ENCODE measurements at places on chromosomes 13 and 19. TPM values are rescaled to one million over a fixed set of nuclear protein-coding genes. Genes with fewer than 3 reads are reported as not detected.

The UPK1A gene
- 1.6 TPM for total RNA-seq

The WDR83 gene
- total RNA-seq: 21.8 TPM

GRCh38 chr13:53042877-53043276 is 14.3 kb downstream of the OLFM4 start:
- no peaks in the 10 kb centered on the region for H3K36me3 ChIP-seq
- no peak overlapping the region for H3K4me3 ChIP-seq
- H3K27me3 ChIP-seq: no peaks in the 10 kb centered on the region

The ZNF208 gene
- total RNA-seq: not detected

GRCh38 chr13:86992251-86992650 is 678.9 kb upstream of the SLITRK5 start:
- no peaks in the 10 kb centered on the region for H3K27me3 ChIP-seq
- no peak overlapping the region for H3K27ac ChIP-seq
- no peak overlapping the region for H3K4me3 ChIP-seq
- peaks cover 7% of the 10 kb centered on the region for H3K4me1 ChIP-seq
- no peaks in the 10 kb centered on the region for H3K36me3 ChIP-seq
- no peak for DNase-seq

GRCh38 chr13:110136660-110137585 is 170.0 kb downstream of the COL4A1 start:
- no peaks in the 10 kb centered on the region for H3K36me3 ChIP-seq
- H3K4me1 ChIP-seq: peaks cover 54% of the 10 kb centered on the region
- no peak for DNase-seq
- H3K27me3 ChIP-seq: peaks cover 33% of the 10 kb centered on the region

GRCh38 chr19:41997121-41997850 is 3.3 kb upstream of the ATP1A3 start:
- peaks cover 72% of the 10 kb centered on the region for H3K27me3 ChIP-seq
- H3K4me1 ChIP-seq: peaks cover 29% of the 10 kb centered on the region
- H3K4me3 ChIP-seq: peak overlapping the region; percentile 72
- peak; percentile 81 for DNase-seq
- peaks cover 12% of the 10 kb centered on the region for H3K36me3 ChIP-seq

DNA sequence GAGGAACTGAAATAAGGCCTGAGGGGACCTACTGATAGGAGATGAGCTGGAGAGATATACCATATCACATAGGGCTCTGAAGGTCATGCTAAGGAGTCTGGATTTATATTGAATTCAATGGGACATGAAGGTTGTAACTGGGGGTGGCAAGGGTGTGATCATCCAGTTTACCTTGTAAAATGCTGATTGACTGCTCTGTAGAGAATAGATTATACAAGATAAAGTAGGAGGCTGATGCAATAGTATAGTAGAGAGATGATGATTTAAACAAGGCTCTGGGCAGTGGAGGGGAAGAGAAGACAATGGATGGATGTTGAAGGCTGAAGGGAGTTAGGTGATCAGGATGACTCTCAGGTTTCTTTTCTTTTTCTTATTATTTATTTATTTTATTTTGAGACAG is 18.0 kb upstream of the PAN3 start:
- no peak overlapping the region for H3K4me3 ChIP-seq
- no peak for DNase-seq
- H3K27me3 ChIP-seq: no peaks in the 10 kb centered on the region

DNA sequence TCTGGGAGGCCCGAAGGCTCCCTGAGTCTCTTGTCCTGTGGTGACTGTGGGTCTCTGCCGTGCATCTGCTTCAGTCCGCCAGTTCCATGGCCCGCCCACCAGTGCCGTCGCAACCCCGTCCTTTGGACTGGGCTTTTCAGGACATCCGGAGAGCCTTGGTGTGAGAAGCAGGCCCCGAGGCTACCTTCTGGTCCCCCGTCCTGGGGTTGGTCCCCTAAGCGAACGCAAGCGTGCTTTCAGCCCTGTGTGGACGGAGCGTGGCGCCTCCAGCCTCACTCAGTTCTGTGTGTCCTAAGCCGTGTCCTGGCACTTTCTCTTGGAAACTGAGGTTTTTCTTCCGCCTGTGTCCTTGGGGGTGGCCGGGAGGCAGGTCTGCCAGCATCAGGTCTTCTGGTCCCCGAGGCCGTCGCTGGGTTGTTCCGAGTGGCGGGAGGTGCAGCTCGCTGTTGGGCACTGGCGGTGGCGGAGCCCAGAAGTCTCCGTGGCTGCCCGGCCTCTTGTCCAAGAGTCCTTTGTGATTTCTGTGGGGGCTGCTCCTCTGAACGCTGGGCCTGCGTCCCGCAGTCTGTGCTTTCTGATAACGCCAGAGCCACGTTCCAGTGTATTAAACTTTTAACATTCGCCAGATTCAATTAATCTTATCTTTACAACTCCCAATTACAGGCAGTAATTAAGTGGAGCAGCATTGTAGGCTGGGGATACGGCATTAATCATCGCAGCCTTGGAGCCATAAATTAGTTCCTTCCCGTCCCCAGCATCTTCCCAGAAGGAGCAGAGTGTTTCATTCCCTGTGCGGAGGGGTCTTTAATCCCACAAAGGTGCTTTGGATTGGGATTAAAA is 99.5 kb downstream of the KDM4B start:
- peaks cover 4% of the 10 kb centered on the region for H3K36me3 ChIP-seq
- H3K4me3 ChIP-seq: no peak overlapping the region
- peaks cover 21% of the 10 kb centered on the region for H3K4me1 ChIP-seq
- H3K27me3 ChIP-seq: no peaks in the 10 kb centered on the region

- H3K27me3 ChIP-seq: no peaks in the 10 kb centered on the region
- H3K36me3 ChIP-seq: no peaks in the 10 kb centered on the region
- no peak overlapping the region for H3K27ac ChIP-seq
- H3K4me3 ChIP-seq: no peak overlapping the region
- no peak for DNase-seq
Observed at GRCh38 chr13:102227741-102228140, 174.1 kb downstream of the FGF14 start.

The SLITRK5 gene
- 3.7 TPM for total RNA-seq

DNA sequence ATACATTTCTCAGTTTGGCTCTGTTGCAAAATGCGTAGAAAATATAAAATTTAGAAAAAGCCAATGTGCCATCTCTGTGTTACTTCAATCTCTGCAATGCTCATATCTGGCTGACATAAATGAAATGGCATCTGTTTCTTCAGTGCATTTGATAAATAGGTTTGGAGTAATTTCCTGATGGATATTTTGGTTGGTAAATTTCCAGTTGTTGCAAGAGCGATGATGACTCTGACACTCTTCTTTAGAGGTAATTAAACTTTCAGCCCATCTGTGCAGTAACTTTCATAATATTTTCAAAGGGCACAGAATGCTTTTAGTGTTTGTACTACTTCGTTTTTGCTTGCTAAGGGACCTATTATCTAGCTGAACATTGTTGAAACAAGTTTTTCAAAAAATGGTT is 1286.4 kb downstream of the PCDH9 start:
- DNase-seq: no peak
- no peaks in the 10 kb centered on the region for H3K36me3 ChIP-seq
- no peaks in the 10 kb centered on the region for H3K4me1 ChIP-seq
- H3K4me3 ChIP-seq: no peak overlapping the region
- no peaks in the 10 kb centered on the region for H3K27me3 ChIP-seq

DNA sequence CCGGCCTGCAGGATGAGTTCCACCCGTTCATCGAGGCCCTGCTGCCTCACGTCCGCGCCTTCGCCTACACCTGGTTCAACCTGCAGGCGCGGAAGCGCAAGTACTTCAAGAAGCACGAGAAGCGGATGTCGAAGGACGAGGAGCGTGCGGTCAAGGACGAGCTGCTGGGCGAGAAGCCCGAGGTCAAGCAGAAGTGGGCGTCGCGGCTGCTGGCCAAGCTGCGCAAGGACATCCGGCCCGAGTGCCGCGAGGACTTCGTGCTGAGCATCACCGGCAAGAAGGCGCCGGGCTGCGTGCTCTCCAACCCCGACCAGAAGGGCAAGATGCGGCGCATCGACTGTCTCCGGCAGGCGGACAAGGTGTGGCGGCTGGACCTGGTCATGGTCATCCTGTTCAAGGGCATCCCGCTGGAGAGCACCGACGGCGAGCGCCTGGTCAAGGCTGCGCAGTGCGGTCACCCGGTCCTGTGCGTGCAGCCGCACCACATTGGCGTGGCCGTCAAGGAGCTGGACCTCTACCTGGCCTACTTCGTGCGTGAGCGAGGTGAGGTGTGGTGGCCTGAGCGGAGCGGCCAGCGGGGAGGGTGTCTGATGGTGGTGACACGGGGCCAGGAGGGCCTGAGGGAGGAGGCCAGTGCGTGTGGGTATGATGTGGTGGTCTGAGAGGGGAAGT is 15.5 kb downstream of the NFIC start:
- H3K4me1 ChIP-seq: peaks cover 6% of the 10 kb centered on the region
- H3K27me3 ChIP-seq: peaks cover 2% of the 10 kb centered on the region
- no peak overlapping the region for H3K27ac ChIP-seq
- no peaks in the 10 kb centered on the region for H3K36me3 ChIP-seq

DNA sequence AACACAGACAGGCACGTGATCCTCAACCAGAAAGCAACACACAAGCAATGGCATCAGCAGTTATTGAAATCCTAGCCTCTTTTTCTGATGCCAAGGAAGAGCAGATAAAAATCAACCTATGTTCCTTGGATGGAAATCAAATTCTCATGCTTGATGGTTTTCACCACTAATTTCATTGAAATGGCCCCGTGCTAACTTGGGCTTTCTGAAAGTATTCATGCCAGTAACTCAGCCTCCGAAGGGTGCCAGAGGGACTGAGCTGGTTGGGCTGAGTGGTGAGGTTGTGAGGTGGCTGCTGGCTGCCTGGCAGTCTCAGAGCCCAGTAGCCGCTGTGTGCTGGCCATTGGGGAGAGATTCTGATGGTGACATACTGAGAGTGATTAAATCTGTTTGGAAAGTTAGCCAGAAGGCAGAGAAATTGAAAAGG is 309.3 kb downstream of the DCT start:
- no peak overlapping the region for H3K4me3 ChIP-seq
- peaks cover 33% of the 10 kb centered on the region for H3K4me1 ChIP-seq
- H3K27me3 ChIP-seq: no peaks in the 10 kb centered on the region
- no peaks in the 10 kb centered on the region for H3K36me3 ChIP-seq

The CYP4F2 gene
- 1.2 TPM for total RNA-seq

- peaks cover 76% of the 10 kb centered on the region for H3K4me1 ChIP-seq
- no peaks in the 10 kb centered on the region for H3K27me3 ChIP-seq
- no peak for DNase-seq
- H3K4me3 ChIP-seq: peak overlapping the region; percentile 5
- no peaks in the 10 kb centered on the region for H3K36me3 ChIP-seq
Observed at GRCh38 chr13:51590971-51591627, 6.8 kb downstream of the WDFY2 start.

The CILP2 gene
- 10.6 TPM for total RNA-seq

The ZNF844 gene
- total RNA-seq: 10.5 TPM

The FCAR gene
- total RNA-seq: 0.39 TPM

The SIGLEC10 gene
- 0.44 TPM for total RNA-seq

The POSTN gene
- total RNA-seq: 0.76 TPM

DNA sequence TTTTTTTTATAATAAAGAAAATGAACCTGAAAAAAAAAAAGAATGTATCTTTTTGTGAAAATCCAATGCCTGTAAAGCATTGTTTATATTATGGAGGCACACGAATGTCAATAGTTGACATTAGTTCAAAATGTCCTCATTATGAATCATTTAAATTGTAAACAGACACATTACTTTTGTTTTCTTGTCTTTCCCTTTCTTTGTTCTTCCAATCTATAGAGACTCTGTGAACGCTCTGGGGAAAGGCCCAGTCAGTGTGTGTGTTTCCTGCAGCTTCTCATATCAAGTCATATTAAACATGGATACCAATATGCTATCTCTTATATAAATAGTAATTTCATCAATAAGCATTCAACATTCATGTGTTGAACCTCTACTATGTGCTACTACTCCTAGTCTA is 193.1 kb downstream of the KCTD12 start:
- no peaks in the 10 kb centered on the region for H3K27me3 ChIP-seq
- DNase-seq: no peak
- no peak overlapping the region for H3K27ac ChIP-seq
- H3K4me3 ChIP-seq: no peak overlapping the region

GRCh38 chr13:110633776-110634175 is 18.4 kb downstream of the NAXD start:
- H3K36me3 ChIP-seq: peaks cover 59% of the 10 kb centered on the region
- no peak overlapping the region for H3K4me3 ChIP-seq
- no peak overlapping the region for H3K27ac ChIP-seq
- H3K4me1 ChIP-seq: no peaks in the 10 kb centered on the region
- no peaks in the 10 kb centered on the region for H3K27me3 ChIP-seq
- no peak for DNase-seq

The METTL21C gene
- total RNA-seq: not detected

DNA sequence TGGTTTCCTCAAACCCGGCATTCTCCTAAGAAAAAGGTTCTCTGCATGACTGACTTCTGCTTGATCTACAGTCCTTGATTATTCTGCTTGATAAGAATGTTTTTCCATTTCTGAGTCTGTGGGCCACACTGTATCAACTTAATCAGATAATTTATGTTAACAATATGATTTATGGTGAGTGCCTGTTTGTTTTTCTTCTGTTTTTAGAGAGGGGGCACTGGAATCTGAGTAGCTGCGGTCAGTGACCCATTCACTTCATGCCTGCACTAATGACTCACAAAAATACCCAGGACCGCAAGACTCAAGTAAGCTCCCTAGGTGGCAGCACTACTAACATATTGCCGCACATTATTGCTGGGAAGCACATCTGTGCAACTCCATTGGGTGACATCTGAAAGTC is 542.3 kb upstream of the ATXN8OS start:
- H3K36me3 ChIP-seq: no peaks in the 10 kb centered on the region
- no peak overlapping the region for H3K4me3 ChIP-seq
- no peaks in the 10 kb centered on the region for H3K4me1 ChIP-seq
- H3K27me3 ChIP-seq: no peaks in the 10 kb centered on the region
- no peak overlapping the region for H3K27ac ChIP-seq

The PSG11 gene
- total RNA-seq: not detected

- DNase-seq: no peak
- no peak overlapping the region for H3K4me3 ChIP-seq
- no peaks in the 10 kb centered on the region for H3K36me3 ChIP-seq
- H3K4me1 ChIP-seq: no peaks in the 10 kb centered on the region
- no peaks in the 10 kb centered on the region for H3K27me3 ChIP-seq
Observed at GRCh38 chr13:106594980-106595379, 27.0 kb upstream of the ARGLU1 start.

The DCT gene
- not detected for total RNA-seq

GRCh38 chr19:49807058-49807903 is 5.8 kb downstream of the FUZ start:
- H3K27ac ChIP-seq: no peak overlapping the region
- peaks cover 15% of the 10 kb centered on the region for H3K36me3 ChIP-seq
- no peak for DNase-seq
- H3K4me3 ChIP-seq: no peak overlapping the region
- peaks cover 5% of the 10 kb centered on the region for H3K27me3 ChIP-seq

The ZNF264 gene
- total RNA-seq: 27.0 TPM

GRCh38 chr19:35098413-35099049 is 17.1 kb upstream of the FXYD3 start:
- H3K36me3 ChIP-seq: no peaks in the 10 kb centered on the region
- peaks cover 10% of the 10 kb centered on the region for H3K4me1 ChIP-seq
- H3K27ac ChIP-seq: no peak overlapping the region
- no peak overlapping the region for H3K4me3 ChIP-seq
- DNase-seq: no peak

Data from WTC11 (cell line).